ENCODE measurements at places on chromosomes 3 and 15. TPM values are rescaled to one million over a fixed set of nuclear protein-coding genes. Genes with fewer than 3 reads are reported as not detected.

The LTF gene
- not detected for total RNA-seq

GRCh38 chr3:126692858-126693257, 11.2 kb upstream of the CHCHD6 start:
- DNase-seq: no peak

GRCh38 chr3:196096382-196096953, 14.6 kb upstream of the TFRC start:
- no peak for DNase-seq

DNA sequence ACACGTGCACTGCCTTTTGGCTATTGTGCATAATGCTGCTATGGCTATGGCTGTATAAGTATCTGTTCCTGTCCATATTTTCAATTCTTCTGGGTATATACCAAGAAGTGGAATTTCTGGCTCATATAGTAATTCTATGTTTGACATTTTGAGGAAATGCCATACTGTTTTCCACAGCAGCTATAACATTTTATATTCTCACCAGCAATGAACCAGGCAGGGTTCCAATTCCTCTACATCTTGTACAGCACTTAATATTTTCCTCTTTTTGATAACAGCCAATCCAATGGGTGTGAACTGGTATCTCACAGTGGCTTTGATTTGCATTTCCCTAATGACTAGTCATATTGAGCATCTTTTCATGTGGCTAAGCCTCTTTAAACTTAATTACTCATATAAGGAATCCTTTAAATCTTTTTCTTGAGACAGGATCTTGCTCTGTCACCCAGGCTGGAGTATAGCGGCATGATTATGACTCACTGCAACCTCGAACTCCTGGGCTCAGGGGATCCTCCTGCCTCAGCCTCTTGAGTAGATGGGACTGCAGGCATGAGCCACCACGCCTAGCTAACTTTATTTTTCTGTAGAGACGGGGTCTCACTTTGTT, 38.1 kb upstream of the IGDCC4 start:
- peak; percentile 49 for DNase-seq

DNA sequence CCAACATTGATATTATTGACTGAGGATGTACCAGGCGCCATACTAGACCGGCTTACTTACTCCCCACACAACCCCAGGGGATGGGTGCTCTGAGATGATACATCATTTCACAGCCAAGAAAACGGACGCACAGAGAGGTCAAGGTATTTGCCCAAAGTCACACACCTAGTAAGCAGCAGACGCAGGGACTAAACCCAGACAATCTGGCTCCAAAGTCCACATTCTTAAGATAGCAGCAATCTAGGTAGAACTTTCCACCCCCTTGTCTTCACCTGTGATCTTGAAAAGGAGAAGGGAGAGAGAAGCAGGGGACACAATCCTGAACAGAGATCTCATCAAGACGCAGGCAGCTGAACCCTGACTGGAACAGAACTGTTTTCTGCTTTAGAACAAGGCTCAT, 200.6 kb downstream of the XXYLT1 start:
- no peak for DNase-seq

Data from activated CD8-positive, alpha-beta memory T cell treated with anti-CD3 and anti-CD28 coated beads, Interleukin-2, amount 10 ng/mL, durations not matched to agents 7 days and 5 days (primary cell).